ENCODE measurements at places on chromosomes 4 and X.

DNA sequence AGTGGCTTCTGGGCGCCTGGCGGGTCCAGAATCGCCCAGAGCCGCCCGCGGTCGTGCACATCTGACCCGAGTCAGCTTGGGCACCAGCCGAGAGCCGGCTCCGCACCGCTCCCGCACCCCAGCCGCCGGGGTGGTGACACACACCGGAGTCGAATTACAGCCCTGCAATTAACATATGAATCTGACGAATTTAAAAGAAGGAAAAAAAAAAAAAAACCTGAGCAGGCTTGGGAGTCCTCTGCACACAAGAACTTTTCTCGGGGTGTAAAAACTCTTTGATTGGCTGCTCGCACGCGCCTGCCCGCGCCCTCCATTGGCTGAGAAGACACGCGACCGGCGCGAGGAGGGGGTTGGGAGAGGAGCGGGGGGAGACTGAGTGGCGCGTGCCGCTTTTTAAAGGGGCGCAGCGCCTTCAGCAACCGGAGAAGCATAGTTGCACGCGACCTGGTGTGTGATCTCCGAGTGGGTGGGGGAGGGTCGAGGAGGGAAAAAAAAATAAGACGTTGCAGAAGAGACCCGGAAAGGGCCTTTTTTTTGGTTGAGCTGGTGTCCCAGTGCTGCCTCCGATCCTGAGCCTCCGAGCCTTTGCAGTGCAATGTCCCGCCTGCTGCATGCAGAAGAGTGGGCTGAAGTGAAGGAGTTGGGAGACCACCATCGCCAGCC, at the start of gene ATOH1:
Gene ATOH1, plus strand, starts transcription at position 422 of the 663 bp plus-strand sequence. Its CDS starts 174 bp downstream, at position 596.
- DNase-seq = no peak

- no peak for DNase-seq
These were observed 3.4 kb downstream of the MAML3 start for GRCh38 chr4:140150636-140150885.

DNA sequence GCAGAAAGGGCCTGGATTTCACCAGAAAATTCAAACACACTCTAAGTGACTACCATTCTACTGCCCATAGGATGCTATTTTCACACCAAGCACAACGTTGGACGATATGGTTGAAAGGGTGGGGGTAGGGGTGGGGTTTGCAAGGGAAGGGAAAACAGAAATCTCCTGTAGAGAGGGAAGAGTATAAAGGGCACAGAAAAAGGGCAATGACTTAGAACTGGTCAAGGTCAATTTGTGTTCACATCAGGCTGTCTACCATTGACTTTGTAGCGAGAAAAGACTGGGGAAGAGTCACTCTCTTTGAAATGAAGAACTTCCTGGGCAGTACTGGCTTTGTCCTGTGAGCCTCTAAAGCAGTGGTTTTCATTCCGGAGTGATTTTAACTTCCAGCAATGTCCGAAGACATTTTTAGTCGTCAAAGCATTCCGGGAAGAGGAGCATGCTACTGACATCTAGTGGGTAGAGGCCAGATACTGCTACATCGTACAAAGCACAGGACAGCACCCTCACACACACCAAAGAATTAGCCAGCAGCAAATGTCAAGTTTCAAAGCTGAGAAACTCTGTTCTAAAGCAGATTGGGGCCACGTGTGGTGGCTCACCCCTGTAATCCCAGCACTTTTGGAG, 48.4 kb upstream of the SLC7A3 start:
- DNase-seq = no peak

- DNase-seq = no peak
These were observed 319 bp upstream of the MAGEH1 start for GRCh38 chrX:55451626-55451989.

- no peak for DNase-seq
These were observed 38.8 kb downstream of the KDR start for GRCh38 chr4:55086578-55086977.

DNA sequence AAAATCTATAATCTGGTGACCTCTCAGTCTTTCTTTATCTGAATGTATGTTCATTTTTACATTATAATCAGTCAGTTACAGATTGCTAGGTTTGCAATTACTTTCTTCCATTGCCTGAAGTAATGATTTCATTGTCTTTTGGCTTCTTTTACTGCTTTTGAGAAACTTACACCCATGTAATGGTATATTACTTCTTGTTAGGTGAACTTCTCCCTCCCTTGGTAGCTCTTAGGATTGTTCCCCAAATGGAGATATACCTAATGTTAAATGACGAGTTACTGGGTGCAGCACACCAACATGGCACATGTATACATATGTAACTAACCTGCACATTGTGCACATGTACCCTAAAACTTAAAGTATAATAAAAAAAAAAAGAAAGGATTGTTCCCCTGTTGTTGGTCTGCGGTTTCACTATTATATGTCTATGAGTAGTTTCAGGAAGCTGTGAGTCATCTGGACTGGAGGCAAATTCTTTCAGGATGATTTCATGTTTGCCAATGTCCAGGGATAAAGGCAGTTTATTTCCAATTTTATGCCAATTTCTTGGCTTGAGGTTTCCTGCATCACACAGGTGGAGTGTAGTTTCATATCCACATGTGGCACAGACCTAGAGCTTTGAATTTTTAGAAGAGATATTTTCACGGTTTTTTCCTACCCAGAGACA, 21.8 kb downstream of the SPANXC start:
- no peak for DNase-seq

GRCh38 chr4:66613591-66613990, 931.7 kb downstream of the CENPC start:
- no peak for DNase-seq

DNA sequence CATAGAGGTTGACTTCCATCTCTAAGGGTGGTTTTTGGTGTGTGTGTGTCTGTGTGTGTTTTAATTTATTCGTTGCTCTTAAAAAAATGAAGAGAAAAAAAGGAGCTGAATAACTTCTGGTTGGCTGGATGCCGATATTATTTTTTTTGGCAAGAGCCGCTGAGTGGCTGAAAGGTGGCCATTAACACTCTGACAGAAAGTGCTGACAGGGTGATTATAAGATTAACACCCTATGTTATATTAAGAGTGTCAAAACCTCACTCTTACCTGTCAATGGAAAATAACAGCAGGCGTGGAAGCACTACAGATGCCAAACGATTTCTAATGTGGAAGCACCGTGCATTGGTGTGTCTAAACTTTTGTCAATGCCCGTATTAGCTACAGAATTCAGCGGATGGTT, 622.5 kb downstream of the ANKRD50 start:
- DNase-seq = no peak

GRCh38 chr4:24980740-24981139, 50.0 kb downstream of the LGI2 start:
- DNase-seq = no peak

DNA sequence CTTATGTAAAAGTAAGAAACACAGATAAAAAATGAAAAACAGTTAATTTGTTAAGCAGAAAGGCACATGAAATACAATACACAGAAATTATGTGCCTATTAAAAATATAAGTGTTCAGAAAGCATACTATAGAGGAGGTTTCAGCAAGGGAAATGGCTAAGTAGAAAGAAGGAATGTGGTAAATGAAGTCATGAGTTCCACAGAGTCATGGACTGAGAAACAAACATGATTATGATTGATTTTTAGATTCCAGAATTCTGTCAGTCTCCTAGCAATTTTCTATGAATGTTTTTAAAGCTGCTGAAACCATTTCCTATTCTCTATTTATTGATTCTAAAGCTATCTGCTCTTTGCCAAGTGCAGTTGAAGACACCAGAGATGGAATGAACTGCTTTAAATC, 1398.4 kb downstream of the ARAP2 start:
- DNase-seq = no peak

DNA sequence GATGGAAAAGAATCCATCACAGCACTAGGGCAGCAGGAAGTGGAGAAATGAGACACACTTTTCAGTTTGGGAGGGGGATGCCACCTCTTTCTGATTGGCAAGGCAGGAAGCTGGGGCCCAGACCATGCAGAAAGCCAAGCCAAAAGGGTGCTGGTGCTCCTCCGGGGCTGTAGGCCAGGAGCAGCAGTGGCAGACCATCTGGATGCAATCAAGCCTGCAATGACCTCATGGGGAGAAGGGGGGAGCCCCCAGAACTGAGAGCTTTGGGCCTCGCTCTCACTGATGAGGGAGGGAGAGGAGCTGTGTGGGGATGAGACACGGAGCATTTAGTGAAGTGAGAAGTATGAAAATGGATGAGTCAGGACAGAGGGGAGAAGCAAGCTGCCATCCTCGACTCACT, 141.3 kb upstream of the NALF2 start:
- no peak for DNase-seq

DNA sequence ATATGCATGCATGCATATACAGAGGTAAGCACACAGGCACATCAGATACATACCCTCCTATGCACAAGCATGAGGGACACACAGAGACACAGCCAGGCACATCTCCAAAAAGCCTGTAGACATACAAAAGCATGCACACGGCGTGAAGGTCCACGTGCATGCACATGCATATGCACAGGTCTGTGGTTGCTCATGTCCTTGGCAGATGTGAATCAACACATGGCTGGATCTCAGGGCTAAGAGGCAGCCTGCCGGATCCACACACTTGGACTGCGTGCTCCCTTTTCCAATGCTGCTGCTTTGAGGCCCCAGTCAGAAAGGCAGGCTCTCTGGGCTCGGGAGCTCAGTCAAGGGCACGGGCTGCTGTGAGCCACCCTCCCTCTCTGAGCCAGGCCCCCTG, 3.6 kb downstream of the STARD8 start:
- DNase-seq = no peak

GRCh38 chr4:53782458-53782845, 191.2 kb upstream of the LNX1 start:
- DNase-seq = no peak

GRCh38 chr4:18049446-18049845, 27.9 kb upstream of the LCORL start:
- no peak for DNase-seq

DNA sequence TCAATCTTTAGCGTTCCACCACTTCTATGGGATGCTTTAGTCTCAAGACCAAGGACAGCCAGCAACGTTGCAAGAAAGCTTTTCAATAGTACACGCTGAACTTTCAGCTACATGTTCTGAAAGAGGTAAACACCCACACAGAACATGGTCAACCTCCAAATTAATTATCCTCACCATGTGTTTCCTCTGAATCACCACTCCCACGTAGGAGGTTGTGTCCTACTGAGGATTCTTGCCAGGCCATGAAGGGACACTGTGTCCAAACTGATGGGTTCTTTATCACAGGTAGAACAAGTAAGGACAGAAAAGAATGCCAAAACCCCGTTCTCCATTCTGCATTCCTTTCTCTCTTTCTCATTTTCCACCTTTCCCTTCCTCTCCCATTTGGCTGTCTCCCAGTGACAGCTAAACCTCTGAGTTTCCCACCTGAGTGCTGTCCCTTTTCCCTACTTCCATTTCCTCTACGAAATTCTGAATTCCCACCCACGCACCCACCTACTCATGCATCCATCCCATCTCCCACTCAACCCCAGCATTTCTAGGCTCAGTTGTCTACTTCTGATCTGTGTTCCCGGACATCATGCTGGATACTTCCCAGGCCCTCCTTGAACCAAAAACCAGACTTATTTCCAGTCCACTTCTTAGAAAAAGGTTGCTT, 29.0 kb upstream of the GPM6B start:
- DNase-seq = no peak

DNA sequence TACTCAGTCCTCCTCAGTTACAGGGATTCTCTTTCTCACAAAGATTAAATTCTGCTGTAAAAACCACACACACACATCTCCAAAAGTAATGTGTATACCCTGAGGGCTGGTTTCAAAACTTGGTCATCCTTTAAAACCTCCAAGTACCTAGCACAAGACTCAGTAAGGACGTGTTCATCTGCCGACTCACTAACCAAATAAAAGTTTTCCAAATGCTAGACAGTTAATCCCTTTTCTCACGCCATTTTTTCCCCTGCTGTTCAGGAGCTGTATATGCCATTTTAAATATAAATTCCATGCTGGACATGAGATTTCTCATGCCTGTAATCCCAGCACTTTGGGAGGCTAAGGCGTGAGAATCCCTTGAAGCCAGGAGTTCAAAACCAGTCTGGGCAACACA, 3.9 kb upstream of the SAT1 start:
- no peak for DNase-seq

DNA sequence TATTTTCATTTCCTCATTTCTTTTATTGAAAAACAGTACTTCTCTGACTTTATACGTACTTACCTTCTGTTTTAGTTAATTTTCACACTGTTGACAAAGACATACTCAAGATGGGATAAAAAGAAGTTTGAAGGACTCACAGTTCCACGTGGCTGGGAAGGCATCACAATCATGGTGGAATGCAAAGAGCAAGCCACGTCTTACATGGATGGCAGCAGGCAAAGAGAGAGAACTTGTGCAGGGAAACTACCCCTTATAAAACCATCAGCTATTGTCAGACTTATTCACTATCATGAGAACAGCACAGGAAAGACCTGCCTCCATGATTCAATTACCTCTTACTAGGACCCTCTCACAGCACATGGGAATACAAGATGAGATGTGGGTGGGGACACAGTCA, 20.7 kb upstream of the UGT2B15 start:
- DNase-seq = no peak

- DNase-seq = no peak
These were observed 34.7 kb downstream of the ADD1 start for GRCh38 chr4:2878346-2878745.

DNA sequence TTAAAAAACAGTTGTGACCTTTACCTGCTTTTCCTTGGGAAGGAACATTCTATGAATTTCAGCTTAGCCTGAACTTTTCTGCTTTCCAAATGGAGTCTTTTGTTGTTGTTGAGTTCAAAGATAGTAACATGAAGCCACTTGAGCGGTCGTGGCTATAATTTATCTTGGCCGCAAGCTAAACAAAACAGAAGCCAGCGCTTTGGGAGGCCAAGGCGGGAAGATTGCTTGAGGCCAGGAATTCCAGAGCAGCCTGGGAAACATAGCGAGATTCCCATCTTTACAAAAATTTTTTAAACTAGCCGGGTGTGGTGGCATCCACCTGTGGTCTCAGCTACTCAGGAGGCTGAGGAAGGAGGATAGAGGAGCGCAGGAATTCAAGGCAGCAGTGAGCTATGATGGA, 29.9 kb downstream of the TKTL1 start:
- no peak for DNase-seq

DNA sequence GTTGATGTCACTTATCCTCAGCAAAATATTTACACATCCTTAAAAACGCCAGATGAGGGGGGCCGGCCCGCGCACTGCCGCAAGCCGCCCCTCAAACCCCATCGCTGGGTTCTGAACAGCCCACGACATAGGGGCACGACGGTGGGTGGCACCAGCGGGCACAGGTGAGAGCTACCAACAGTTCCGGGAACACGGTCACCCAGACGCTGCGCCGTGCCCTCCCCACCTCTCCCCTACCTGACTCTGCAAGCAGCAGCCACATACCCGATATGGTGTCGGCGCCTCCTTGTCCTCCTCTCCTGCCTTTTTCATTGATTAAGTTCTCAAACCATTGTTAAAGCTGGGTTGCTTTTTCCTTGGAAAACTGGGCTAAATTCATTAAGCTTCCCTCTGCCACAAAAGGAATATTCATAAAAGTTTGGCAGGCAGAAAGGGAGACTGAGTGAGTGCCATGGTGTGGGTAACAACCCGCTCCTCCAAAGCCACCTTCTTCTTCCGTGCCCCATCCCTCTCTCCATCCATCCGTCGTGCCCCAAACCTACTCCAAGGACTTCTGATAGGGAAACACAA, 1.4 kb downstream of the RAI2 start:
- no peak for DNase-seq

All from CD4-positive, alpha-beta T cell treated with Interleukin-6 at 100 ng/mL for 8 hours (primary cell).